Activated CD4-positive, CD25-positive, alpha-beta regulatory T cell treated with anti-CD3 and anti-CD28 coated beads, Interleukin-2, amount 50 U/mL, for 72 hours (primary cell): ENCODE measurements at places on chromosomes 3 and 15.

GRCh38 chr3:21624524-21624923, 126.5 kb downstream of the ZNF385D start:
- no peak for DNase-seq

DNA sequence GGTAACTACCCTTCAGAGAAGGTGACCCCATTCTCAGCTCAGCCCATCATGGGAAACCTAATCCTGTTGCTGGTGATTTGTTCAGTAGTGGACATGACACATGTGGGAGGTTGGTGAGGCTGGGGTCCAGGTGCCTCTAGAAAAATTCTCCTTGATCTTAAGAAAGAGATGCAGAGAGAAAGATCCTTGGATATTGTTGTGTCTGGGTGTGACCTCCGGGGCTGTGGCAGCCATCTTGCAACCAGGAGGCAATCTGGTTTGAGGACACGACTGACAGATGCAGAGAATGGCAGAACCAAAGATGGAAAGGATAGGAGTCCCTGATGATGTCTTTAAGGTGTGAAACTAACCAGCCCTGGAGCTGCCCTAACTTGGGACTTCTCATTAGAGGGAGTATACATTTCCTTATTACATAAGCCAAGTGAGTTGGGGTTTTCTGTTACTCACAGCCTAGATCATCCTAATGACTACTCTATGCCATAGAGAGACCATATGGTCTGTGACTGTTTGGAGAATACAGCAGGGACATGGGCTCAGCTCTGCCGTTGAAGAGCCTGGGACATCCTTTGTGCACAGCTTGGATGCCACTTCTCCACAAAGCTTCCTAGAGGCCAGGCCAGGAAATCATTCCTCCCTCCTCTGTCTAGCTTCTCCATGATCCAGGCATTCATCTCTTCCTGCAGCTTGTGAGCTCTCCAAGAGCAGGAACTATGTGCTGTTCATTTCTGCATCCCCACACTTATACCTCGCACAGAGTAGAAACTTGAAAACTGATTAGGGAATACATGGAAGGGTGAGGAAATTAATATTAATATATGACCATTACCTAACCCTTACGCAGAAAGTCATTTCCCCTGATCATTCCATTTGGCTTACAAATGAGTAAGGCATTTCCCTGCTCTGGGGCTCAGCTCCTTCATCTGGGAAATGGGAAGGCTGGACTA, 45.9 kb downstream of the HRH1 start:
- no peak for DNase-seq

DNA sequence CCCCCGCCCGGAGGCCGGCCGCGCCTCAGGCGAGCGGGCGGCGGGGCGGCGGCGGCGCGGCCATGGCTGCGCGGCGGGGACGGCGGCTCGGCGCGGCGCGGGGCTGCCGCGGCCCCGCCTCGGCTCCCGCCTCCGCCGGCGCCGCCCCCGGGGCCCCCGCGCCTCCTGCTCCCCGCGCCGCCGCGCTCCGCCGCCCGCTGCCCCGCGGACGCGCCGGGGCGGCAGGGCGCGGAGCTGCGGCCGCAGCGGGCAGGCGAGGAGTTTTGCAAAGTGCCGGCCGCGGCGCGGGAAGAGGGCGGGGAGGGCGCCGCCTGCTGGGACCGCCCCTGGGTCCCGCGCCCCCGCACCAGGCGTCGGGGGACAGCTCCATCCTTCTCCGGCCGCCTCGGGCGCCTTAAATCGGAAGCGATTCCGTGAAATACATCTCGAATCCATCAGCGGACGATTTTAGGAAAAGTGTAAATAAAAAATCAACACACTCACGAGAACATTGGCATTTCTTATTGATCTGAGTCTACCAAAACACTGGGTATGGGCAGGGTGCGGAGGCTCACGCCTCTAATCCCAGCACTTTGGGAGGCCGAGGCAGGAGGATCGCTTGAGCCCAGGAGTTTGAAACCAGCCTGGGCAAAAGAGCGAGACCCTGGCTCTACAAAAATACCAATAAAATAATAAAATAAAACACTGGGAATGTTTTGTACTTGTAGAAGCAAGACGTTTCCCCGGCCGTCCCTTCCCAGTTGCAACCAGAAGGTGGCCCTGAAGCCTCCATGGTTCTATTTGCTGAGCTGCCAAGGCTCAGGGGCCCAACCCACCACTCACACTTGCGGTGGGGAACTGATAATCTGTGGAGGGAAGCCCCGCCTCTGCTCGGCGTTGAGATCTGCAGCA, 136.9 kb downstream of the NUP210 start:
- no peak for DNase-seq

DNA sequence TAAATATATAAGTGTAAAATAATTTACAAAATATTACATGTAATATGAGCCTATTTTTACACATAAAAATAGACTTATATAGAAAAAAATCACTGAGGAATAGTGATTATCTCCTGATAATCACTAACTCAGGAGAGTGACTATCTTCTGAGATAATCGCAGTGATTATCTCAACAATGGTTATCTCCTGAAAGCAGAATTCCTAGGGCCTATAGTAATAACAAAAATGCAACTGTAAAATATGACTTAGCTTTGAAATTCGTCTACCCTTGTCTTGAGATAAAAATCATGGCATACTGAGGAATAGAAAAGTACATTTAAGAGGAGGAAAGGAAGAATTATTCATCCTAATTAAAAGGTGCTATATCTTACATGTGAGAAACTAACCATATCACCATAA, 117.0 kb upstream of the ASB14 start:
- DNase-seq = no peak

DNA sequence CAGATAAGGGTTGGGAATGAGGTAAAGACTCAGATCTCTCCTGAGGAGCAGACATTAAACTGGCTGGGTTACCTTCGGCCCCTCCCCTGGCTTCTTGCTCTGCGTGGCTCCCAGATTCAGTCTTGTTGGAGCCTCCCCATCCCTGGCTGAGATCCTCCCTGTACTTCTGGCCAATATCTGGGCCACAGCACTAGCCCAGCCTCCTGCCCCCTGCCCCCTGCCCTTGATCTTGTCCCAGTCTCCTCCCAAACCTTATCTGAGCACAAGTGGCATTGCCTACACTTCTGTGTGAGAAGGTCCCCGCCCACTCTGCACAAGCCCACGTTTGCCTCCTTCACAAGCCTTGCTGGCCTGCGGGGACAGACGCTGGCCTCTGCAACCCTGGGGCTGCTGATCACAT, 16.8 kb downstream of the PLA2G4F start:
- DNase-seq = peak; percentile 7

DNA sequence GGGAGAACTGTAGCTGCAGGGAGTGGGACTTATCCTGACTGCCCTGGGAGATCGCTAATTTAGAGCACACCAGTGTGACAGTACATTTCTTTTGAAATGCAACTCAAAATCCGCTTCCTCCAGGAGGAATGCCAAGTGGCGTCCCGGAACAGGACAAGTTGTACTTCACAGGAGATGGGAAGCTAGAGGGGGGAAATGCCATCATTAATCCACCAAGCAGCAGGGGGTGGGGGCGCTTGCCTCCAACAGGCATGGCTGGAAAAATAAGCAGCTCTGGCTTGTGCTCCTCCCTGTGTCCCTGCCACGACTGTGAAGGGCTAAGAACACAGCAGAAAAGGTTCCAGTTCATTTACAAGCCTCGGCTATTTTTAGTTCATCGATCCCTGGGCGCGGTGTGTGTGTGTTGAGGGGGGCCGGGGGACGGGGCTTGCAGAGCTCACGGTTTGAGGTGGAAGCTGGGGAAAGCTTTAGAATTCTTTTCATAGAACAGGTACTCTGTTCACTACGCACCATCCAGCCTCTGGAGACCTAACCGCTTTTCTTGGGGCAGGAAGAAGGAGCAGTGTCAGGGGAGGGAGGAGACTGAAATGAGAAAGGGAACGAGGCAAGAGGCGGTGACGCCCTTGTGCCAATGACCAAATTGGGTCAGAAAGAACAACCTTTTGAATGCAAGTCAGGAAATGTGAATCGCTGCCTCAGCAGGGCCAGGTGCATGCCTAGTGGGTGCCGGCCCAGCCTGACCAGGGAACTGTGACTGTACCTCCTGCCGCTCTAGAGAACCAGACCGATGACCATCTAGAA, 51.8 kb upstream of the DGKG start:
- no peak for DNase-seq

- DNase-seq = no peak
Measured at GRCh38 chr3:114175204-114175987, 3.5 kb downstream of the DRD3 start.

DNA sequence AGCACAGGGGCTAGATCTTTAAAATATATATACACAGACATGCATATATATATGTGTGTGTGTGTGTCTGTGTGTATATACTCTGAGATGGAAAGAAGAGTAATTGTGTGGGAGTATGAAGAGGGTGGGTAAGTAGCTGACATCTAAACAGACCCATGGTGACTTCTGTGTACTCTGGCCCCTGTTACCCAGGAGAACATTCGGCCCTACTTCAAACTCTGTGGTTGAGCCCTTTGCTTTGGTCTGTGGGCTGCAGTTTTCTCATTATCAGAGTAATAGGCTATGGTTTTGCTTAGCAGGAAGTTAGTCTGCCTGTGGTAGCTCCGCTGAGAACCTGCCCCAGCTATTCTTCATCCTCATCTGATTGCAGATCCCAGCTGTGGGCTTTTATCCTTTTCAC, 141.4 kb downstream of the RBPMS2 start:
- no peak for DNase-seq

GRCh38 chr15:75508840-75509532, 57.5 kb upstream of the SIN3A start:
- DNase-seq = no peak

GRCh38 chr3:191770541-191770940, 309.6 kb downstream of the PYDC2 start:
- DNase-seq = no peak

DNA sequence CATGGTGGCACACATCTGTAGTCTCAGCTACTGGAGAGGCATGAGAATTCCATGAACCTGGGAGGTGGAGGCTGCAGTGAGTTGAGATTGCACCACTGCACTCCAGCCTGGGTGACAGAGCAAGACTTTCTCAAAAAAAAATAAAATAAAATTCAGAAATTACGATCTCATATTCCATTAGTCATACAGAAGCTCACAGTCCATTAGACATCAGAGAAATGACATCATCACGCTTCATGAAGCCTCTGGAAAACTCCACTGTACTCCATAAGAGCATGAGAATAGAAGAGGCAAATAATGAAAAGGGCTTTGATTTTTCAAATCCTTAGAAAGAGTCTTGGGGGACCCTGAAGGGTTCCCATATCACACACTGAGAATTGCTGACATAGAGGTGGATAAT, 145.0 kb upstream of the MITF start:
- DNase-seq = no peak

GRCh38 chr3:25555695-25556437, 108.8 kb downstream of the TOP2B start:
- no peak for DNase-seq

GRCh38 chr15:50970524-50970923, 62.0 kb downstream of the AP4E1 start:
- DNase-seq = no peak

- no peak for DNase-seq
Measured at GRCh38 chr3:153426803-153427202, 264.8 kb downstream of the RAP2B start.

- DNase-seq = no peak
Measured at GRCh38 chr3:192299921-192300320, 427.4 kb downstream of the FGF12 start.

DNA sequence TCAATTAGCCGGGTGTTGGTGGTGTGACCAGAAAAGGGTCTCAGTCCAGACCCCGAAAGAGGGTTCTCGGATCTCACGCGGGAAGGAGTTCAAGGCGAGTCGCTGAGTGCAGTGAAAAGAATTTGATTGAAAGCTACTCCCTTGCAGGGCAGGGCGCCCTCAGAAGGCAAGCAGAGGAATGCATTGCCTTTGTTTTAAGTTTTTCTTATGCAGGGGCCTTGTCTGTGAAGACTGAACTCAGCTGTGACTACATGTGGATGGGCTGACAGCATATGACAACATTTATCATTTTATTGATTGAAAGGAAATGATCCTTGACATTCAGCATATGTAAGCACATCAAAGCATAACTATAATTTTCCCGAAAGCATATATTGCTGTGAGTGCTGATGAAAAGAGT, 11.8 kb downstream of the CPN2 start:
- DNase-seq = no peak

DNA sequence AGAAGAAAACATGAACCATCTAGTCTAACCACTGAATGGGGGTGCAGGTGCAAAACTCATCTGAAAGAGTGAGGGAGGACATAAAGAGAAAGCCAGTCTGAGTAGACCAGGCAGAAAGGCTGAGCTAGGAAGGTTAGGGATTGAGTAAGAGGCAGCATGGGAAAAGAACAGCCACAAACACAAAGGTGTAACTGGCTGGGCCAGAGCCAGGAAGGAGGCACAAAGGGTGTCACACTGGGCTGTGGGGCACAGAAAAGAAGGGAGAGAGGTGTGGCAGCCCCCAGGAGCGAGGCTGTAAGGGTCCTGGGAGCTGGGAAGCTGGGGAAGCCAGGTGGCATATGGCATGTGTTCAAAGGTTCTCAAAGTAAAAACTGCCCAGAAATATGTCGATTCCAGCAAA, 18.7 kb downstream of the IGSF11 start:
- DNase-seq = no peak

DNA sequence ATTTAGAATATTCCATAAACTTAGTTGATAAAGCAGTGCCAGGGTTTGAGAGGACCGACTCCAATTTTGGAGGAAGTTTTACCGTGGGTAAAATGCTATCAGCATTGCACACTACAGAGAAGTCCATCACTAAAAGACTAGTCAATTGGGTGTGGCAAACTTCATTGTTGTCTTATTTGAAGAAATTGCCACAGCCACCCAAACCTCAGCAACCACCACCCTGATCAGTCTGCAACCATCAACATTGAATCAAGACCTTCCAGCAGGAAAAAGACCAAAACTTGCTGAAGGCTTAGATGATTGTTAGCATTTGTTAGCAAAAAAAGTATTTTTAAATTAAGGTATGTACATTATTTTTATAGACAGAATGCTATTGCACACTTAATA, 60.5 kb downstream of the KLF13 start:
- no peak for DNase-seq

DNA sequence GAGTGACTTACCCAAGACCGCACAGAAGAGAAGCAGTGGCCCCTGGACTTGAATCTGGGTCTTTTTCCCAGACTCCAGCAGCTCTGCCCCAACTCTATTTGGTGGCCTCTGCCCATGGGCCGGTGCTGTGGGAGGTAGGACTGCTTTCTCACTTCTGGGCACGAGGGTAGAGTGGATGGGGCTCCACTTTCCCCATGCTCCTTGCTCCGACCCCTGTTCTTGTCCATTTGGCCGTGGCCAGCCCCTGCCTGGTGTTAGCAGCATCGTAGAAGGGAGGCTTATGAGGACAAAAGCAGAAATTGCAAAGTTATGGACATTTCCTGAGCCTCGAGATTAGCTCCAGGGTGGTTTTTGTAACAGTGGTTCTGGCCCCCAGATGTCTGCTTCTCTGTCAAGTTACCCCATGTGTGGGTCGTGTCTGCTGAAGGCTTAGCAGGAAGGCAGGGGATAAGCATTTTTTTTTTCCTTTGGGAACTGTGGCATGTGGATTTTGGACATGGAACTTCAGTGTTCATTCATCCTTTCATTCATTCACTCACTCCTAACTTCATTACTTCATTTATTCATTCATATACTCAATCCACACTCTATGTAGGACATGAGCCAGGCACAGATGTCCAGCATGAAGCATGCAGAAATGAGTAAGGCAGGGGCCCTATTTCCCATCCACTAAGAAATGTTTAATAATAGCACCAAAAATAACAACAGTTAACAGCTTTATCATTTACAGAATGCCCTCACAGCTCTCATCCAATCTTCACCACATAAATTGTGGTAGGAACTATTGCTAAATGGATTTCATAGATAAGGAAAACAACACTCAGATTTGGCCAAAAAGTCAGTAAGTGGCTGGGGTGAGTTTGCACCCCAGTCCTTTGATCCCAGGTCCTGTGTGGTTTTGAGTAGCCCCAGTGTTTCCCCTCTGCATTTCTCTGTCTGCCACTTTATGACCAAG, 180.5 kb downstream of the OPA1 start:
- DNase-seq = no peak
